ENCODE measurements at places on chromosomes 4 and X. TPM values are rescaled to one million over a fixed set of nuclear protein-coding genes. Genes with fewer than 3 reads are reported as not detected.

SSX1 gene
- total RNA-seq, result not detected

NXF3 gene
- 0.22 TPM for total RNA-seq

MAGEA9B gene
- total RNA-seq, result not detected

FAM9B gene
- total RNA-seq, result not detected

TCP11X1 gene
- total RNA-seq, result not detected

CSAG2 gene
- not detected for total RNA-seq

SLC9B1 gene
- total RNA-seq, result 0.95 TPM

SERTM2 gene
- total RNA-seq, result not detected

DCK gene
- total RNA-seq, result 7.2 TPM

BST1 gene
- 3.8 TPM for total RNA-seq

TEC gene
- 1.3 TPM for total RNA-seq

KCND1 gene
- 0.68 TPM for total RNA-seq

DMP1 gene
- not detected for total RNA-seq

GAGE12J gene
- total RNA-seq, result not detected

PHKA1 gene
- 16.1 TPM for total RNA-seq

GATA1 gene
- 0.16 TPM for total RNA-seq

SPP1 gene
- 5.0 TPM for total RNA-seq

RTL3 gene
- total RNA-seq, result 0.08 TPM

TAF9B gene
- total RNA-seq, result 18.3 TPM

ARHGEF9 gene
- 38.0 TPM for total RNA-seq

ZAR1 gene
- not detected for total RNA-seq

GRCh38 chr4:24666816-24667477 lies 82.6 kb upstream of the DHX15 start:
- DNase-seq, result no peak

GRCh38 chr4:117478702-117479101 lies 393.3 kb upstream of the TRAM1L1 start:
- no peak for DNase-seq

- DNase-seq, result no peak
Observed at GRCh38 chr4:148173397-148174017, 268.7 kb downstream of the NR3C2 start.

GRCh38 chr4:150078579-150079080 lies 385 bp downstream of the DCLK2 start:
- peak; percentile 77 for DNase-seq

DNA sequence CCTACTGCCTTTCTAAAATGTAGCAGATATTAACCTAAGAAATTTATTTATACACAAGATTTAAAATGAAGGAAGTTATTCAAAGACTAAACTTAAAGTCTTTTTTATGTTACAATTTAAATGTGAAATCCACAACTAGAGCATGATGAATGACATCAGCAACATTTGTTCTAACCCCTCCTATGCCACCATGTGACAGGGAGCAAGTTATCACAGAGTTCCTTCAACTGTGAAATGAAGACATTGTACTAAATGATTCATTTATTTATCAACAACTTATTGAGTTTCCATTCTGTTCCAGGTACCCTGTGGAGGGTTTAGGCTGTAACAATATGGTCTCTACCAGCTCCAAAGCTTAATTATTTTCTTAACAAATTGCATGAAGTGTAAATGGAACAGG lies 76.9 kb downstream of the SLC39A8 start:
- DNase-seq, result no peak

DNA sequence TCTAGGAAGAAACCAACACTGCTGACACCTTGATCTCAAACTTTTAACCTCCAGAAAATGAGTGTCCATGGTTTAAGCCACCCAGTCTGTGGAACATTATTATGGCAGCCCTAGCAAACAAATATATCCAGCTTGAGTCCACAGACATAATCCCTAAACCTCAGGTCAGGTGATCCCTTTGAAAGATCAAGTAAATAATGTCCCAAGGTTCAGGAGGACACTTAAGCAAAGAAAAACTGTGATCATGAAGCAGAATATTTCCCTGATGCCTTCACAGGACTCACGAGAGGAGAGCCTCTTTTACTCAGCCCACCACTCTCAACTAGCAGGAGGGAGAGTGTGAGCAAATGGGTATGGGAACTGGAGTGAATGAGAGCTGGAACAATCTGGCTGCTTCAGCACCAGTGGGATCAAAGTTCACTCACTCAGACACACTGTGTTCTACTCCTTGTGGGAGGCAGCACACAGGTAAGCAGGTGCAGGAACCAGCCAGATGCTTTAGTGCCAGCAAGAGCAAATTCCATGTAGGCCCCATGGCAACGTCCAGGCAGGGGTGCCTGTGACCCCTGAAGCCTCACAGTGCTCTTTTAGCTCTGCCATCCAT lies 608.4 kb downstream of the RAB28 start:
- DNase-seq, result no peak

- no peak for DNase-seq
Observed at GRCh38 chrX:22652596-22652995, 347.2 kb upstream of the DDX53 start.

- no peak for DNase-seq
Observed at GRCh38 chr4:31422006-31422405, 701.8 kb downstream of the PCDH7 start.

DNA sequence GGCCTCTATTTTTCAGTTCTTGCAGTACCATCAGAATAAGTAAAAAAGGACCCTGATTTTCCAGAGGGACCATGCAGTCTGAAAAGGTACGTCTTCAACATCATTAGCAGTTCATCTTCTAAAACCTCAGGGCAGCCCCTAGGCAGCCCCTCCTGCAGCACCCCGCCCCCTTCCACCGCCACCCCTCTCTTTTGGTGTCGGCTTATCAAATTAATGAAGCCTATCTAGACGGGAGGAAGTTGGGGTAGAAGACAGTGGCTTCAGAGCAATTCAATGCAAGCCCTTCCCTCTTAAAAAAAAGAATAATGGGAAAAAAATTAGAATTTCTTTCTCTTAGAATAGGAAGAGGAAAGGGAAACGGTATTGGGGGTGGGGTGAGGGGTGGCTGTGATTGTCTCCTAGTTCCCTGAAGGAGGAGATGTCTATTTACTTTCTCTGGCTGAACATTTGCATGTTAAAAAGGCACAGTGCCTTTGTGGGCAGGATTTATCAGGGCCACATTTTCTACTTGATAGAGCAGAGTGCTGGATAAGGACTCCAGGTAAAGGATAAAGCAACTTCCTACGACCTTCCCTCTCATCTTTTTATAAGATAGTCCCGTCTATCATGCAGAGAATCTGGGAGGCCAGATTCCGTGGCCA lies 159.4 kb downstream of the MGST2 start:
- no peak for DNase-seq

GRCh38 chrX:115642311-115642710 lies 81.3 kb downstream of the PLS3 start:
- no peak for DNase-seq

DNA sequence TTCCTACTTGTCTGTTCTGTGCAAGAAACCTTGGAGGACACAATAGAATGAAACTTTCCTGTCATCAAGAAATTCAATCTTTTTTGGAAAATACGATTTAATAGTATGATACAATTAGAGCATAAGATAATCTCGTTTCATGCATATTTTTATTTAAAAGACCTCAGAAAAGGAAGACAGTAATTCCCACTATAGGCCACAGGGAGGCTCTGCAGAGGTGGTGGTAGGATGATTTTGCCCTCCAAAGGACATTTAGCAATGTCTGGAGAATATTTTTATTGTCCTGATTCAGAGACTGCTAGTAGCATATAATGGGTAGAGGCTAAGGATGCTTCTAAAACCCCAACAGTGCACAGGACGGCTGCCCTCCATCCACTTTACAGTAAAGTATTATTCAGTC lies 68.7 kb downstream of the PAK3 start:
- DNase-seq, result no peak

GRCh38 chr4:78519962-78520361 lies 31.6 kb upstream of the ANXA3 start:
- no peak for DNase-seq

- DNase-seq, result no peak
Observed at GRCh38 chr4:108559911-108560310, 60.5 kb upstream of the RPL34 start.

DNA sequence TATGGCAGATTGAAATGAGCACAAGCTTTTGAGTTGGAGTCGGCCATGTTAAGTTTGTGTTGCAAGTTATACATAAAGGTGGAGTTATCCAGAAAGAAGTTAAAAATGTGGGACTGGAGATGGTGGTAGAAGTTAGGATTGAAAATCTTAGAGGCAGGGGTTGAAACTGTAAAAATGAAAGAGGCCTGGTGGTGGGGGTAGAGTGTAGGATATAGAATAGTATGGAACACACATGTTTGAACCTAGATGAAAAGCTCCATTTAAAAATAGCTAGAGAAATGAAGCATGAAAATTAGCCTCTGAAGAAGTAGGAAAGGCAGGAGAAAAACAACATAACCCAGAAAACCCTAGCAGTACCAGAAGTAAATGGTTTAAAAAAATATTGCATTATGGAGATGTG lies 131.8 kb upstream of the ENPEP start:
- no peak for DNase-seq

- no peak for DNase-seq
Observed at GRCh38 chr4:85966373-85966772, 393.5 kb downstream of the MAPK10 start.

- DNase-seq, result peak; percentile 32
Observed at GRCh38 chr4:8289956-8290700, 20.6 kb downstream of the HTRA3 start.

GRCh38 chr4:114334884-114335330 lies 263.7 kb upstream of the UGT8 start:
- DNase-seq, result no peak

GRCh38 chrX:24243692-24244091 lies 70.2 kb downstream of the SUPT20HL2 start:
- no peak for DNase-seq

GRCh38 chr4:66736606-66737005 lies 808.7 kb downstream of the CENPC start:
- no peak for DNase-seq

DNA sequence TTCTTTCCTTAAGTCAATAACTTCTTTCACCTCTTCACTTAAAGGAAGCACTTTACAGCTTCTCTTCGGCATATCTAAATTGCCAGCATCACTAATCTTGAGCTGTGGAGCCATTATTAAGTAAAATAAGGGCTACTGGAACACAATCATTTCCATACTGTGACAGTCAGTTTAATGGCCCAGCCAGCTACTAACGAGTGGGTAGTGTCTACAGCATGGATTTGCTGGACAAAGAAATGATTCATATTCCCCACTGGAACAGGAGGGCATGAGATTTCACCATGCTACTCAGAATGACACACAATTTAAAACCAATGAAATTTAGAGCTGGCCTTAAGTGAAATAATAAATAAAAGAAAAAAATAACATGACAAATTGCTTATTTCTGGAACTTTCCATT lies 72.1 kb downstream of the DDIT4L start:
- DNase-seq, result no peak

GRCh38 chr4:22454955-22455354 lies 60.9 kb downstream of the ADGRA3 start:
- DNase-seq, result no peak

- no peak for DNase-seq
Observed at GRCh38 chr4:26985873-26986272, 125.2 kb downstream of the STIM2 start.

DNA sequence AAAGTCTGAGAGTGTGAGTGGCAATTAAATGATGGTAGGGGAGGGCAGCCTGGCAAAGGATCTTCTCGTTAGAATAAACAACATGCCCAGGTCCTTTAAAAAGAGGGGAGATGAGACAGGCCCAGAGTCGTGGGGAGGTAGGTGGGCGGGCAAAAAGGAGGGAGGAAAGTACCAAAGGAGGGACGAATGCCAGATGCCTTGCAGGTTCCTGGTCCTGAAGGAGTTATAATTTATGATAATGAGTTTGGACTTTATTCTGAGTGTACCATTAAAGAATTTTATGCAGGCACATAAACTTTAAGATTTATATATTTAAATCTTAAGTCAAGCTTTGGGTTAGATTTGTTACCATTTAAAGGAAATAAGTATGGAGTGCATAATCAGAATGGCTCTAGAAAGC lies 62.3 kb upstream of the SMARCA5 start:
- DNase-seq, result no peak

DNA sequence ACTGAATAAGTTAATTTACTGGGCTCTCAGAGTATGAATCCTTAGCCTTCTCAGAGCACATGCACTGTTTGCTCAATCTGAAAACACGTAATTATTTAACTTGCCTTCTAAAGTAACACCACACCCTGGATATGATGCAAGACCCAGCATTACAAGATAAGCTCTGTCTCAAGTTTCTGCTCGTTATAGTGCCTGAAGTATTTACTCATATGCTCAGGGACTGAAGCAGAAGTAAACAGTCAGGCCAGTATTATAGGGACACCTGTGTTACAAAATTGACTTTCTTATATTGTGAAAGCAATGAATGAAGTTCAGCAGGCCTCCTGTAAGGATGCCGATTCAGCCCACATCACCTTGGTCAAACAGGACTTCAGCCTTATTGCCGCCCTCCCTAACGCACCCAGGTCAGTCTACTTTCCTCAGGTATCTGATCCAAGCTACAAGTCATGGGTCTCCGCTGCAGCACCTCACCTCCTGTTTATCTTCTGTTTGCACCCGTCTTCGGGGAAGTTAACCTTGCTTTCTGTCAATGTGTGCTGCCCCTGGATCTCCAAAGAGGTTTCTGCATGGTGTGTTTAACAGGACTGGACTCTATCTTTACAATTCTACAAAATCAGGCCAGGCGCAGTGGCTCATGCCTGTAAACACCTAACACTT lies 42.8 kb upstream of the KLF3 start:
- no peak for DNase-seq

- no peak for DNase-seq
Observed at GRCh38 chr4:38728631-38729141, 54.1 kb downstream of the TLR10 start.

- DNase-seq, result no peak
Observed at GRCh38 chr4:78517050-78517652, 34.4 kb upstream of the ANXA3 start.

DNA sequence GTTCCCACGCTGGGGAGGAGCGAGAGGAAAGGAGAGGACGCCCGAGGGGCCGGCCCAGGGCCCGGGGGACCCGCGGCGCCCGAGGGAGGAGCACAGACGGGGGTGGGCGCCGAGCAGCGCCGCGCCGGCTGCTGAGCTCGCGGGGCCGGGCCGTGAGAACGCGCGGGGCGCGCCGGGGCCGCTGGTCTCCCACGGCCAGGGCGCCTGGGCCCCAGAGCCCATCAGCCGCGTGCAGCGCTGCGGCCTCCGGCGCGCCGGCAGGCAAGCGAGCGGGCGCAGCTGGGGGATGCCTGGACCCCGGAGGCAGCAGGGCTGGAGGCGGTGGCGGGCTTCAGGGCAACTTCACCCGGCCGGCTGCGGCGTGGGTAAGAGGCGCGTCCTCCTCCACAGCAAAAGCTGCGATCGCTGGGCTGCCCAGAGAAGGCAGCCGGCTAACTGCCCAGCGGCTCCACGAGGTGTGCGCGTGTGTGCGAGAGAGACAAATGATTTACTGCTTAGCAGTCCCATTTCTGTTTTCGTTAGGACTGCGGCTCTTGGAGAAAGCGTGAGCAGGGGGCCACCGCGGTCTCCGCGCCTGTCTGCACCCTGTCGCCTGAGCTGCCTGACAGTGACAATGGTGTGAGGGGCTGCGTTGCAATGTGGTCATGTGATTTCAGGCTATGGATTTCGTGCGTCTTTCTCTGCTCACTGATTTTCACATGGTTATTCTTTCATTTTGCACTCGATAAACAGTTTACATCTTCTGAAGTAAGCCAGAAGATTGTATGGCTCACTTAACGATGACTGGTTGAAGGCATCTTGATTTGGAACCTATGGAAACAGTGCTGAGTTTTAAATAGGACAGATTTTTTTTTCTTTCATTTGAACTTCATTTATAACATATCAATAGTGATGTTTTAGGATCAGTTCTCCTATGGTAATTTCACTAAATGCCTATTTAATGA lies 1.2 kb downstream of the GUCY1A1 start:
- peak; percentile 76 for DNase-seq
